Occipital lobe (tissue), 3 donors: ENCODE measurements at places on chromosomes 16 and 17.

- no peak for DNase-seq
These were observed 1.0 kb upstream of the ATP2A3 start for GRCh38 chr17:3965118-3965800.

DNA sequence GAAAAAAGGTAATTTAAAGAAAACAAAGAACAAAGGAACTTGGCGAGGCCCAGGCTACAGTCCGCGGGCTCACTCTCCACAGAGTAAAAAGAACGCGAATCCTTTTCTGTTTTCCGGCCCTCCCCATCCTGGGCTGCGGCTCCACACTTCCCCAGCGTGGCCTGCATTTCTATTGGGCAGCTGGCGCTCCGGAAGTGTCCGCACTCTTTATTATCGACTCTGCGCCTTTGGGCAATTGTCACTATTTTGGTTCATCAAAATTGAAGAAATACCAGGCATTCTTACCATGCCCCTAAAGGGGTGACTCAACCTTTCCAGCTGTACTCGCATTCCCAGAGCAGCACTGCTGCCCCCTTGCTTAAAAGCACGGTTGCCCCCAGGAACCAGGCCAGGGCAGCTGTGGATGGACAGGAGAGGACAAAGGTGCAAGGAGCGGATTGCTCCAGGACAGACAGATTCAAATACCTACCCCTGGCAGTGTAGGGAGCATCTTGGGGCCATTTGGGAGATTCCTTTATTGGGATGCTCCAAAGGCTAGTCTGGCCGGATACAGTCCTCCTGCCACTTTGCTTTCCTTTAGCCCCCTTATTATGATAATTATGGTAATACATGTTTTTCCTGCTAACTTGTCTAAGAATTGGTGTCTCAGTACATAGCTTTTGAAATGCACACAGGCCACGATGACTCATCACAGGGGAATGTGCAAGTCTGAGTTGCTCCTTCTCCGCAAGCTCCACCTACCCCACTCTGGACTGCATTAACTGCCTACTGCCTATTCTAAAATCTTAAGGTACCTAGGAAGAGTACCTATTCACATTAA is 985 bp upstream of the SLFN12 start:
- DNase-seq, result no peak

- no peak for DNase-seq
These were observed 2.7 kb upstream of the TMIGD1 start for GRCh38 chr17:30336369-30337171.

GRCh38 chr16:82497139-82497538 is 129.6 kb upstream of the CDH13 start:
- no peak for DNase-seq

DNA sequence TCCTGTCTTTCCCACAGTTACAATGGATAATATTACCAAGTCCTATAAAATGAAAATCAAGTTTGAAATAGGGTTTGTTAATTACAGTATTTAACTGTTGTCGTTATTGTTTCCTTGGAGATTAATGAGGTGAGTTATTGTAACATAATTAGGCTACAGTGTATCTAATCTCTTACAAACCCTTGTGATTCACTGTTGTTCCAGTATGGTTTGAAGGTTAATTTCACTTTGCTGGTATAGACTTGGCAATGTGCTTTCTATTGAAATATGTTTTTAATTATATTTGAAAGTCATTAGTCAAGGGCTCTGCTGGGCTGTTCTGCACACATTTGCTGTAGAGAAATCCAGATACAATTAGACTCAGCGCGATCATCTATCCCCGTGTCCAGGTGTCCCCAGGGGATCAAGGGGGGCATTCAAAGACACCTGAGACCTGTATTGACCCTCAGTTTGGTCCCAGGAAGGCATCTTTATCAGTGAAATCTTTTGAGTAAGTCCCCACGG is 624.6 kb upstream of the EEF2KMT start:
- no peak for DNase-seq
